ENCODE measurements at places on chromosomes 6 and 20.

- DNase-seq: no peak
Observed at GRCh38 chr20:5843054-5843592, 92.9 kb downstream of the SHLD1 start.

- DNase-seq: no peak
Observed at GRCh38 chr20:52896348-52896747, 75.8 kb upstream of the TSHZ2 start.

DNA sequence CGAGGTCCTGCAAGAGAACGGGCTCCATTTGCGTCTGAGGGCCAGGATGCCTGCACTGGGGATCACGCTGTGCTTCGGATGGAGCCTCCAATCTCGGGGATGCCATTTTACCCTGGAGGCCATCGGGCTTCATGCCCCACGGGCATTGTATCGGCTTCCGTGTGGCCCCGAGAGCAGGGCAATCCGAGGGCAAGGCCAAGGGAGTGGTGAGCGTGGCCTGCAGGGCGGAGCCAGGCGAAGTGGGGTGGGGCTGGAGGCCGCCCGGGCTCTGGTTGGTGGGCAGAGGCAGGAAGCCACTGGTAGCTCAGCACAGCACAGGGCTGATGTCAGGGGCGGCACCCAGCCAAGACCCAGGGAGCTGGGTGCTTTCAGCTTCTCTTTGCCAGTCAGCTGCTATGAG lies 57.5 kb upstream of the BHLHE23 start:
- no peak for DNase-seq

- DNase-seq: no peak
Observed at GRCh38 chr20:6765469-6766058, 1.9 kb upstream of the BMP2 start.

- no peak for DNase-seq
Observed at GRCh38 chr6:20947977-20948376, 413.7 kb downstream of the CDKAL1 start.

DNA sequence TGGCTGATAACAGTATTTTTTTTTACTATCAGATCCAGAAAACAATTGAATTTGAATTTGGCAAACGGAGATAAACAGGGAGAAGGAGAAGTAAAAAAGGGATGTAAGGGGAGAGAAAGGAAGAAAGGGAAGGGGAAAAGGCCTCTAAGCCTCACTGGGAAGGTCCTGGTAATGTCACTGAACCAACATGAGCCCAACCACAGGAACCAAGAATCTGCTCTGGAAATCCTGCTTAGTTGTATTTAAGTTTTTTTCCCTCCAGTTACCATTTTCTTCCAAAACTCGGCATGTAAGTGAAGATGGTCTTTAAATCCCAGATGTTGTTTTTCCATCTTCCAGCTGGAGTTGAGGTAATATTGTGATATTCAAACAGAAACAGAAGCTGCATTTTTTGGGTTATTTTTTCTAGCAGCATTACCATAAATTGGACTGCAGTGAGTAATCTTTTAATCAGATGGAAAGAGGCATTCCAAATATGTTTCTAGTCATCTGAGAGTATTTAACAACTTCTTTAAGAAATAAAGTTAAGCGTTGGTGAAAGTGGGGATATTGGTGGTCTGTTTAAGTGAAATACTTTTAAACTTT lies 91.1 kb downstream of the TXNDC5 start:
- no peak for DNase-seq
